ENCODE measurements at places on chromosomes 16 and 17. TPM values are rescaled to one million over a fixed set of nuclear protein-coding genes. Genes with fewer than 3 reads are reported as not detected.

MARVELD3 gene
- total RNA-seq, result 7.7 TPM

GRCh38 chr16:80174416-80174815, 366.4 kb upstream of the DYNLRB2 start:
- no peak overlapping the region for H3K27ac ChIP-seq
- no peaks in the 10 kb centered on the region for H3K27me3 ChIP-seq
- no peaks in the 10 kb centered on the region for H3K36me3 ChIP-seq

CPHXL2 gene
- not detected for total RNA-seq

DNA sequence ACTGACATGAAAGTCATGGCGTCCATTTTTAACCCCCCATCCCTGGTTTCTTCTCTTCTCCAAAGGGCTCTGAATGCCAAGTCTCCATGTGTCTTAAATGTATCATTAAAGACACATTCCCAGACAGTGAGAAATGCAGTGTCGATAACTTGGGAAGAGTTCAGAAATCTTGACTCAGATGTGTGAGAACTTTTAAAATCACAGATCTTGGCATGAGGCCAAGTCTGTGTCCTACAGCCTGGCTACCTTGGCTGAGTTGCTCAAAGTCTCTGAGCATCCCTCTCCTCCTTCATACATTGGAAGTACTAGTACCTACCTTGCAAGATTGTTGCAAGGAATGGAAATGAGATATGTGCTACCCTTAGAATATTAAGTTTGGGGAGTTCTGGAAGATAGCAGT, 1046.5 kb upstream of the RBFOX1 start:
- H3K27me3 ChIP-seq, result no peaks in the 10 kb centered on the region
- H3K4me3 ChIP-seq, result no peak overlapping the region
- no peak for DNase-seq
- H3K27ac ChIP-seq, result no peak overlapping the region

Measured in thyroid gland (tissue), 4 donors.